ENCODE measurements at places on chromosomes 1 and 21. TPM values are rescaled to one million over a fixed set of nuclear protein-coding genes. Genes with fewer than 3 reads are reported as not detected.

DNA sequence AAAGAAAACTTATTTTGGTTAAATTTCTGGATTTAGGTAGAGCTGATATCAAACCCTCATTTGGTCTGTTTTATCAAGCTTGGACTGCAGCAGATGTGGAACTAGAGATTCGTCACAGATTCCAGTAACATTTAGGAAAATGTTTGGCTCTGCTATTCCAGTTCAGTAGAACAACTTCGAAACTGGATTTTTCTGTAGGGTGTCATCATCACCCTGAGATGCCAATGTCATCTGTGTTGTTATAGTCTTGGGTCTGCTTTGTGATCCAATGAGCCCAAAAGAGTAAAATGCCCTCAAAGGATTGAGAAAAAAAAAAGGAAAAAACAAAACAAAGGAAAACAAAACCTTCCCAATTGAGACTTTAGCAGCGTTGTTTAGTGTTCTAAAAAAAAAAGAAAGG lies 55.4 kb downstream of the LAMC2 start:
- no peak for DNase-seq
- peak overlapping the region; percentile 40 for H3K27ac ChIP-seq
- no peaks in the 10 kb centered on the region for H3K36me3 ChIP-seq
- no peaks in the 10 kb centered on the region for H3K27me3 ChIP-seq
- no peak overlapping the region for H3K4me3 ChIP-seq
- no peaks in the 10 kb centered on the region for H3K4me1 ChIP-seq

DNA sequence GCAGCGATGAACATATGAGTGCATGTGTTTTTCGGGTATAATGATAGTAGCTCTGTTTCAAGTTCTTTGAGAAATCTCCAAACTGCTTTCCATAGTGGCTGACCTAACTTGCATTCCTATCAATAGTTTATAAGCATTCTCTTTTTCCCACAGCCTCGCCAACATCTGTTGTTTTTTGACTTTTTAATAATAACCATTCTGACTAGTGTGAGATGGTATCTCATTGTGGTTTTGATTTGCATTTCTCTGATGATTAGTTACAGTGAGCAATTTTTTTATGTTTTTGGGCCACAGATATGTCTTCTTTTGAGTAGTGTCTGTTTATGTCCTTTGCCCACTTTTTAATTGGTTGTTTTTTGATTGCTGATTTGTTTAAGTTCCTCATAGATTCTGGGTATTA lies 10.6 kb upstream of the RUNX1 start:
- DNase-seq, result no peak
- H3K27ac ChIP-seq, result no peak overlapping the region
- H3K36me3 ChIP-seq, result no peaks in the 10 kb centered on the region
- H3K4me1 ChIP-seq, result no peaks in the 10 kb centered on the region

The HAX1 gene
- total RNA-seq, result 44.5 TPM

The BTF3L4 gene
- total RNA-seq, result 5.2 TPM

GRCh38 chr1:6582370-6582769 lies 2.6 kb downstream of the ZBTB48 start:
- no peaks in the 10 kb centered on the region for H3K36me3 ChIP-seq
- H3K4me1 ChIP-seq, result peaks cover 38% of the 10 kb centered on the region
- no peaks in the 10 kb centered on the region for H3K27me3 ChIP-seq
- H3K27ac ChIP-seq, result peak overlapping the region; percentile 89

DNA sequence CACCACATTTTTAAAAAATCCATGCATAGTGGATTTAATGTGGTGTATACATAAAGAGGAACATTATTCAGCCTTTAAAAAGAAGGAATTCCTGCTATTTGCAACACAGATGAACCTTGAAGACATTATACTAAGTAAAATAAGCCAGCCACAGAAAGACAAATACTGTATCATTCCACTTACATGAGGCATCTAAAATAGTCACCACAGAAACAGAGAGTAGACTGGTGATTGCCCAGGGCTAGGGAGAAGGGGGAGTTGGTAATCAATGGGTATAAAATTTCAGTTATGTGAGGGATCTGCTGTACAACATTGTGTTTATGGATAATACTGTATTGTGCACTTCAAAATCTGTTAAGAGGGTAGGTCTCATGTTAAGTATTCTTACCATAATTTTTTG lies 10.0 kb downstream of the FAM163A start:
- no peaks in the 10 kb centered on the region for H3K27me3 ChIP-seq
- H3K4me1 ChIP-seq, result no peaks in the 10 kb centered on the region
- no peak for DNase-seq

GRCh38 chr1:70504176-70504820 lies 93.2 kb downstream of the CTH start:
- no peaks in the 10 kb centered on the region for H3K27me3 ChIP-seq
- H3K4me1 ChIP-seq, result no peaks in the 10 kb centered on the region
- no peak overlapping the region for H3K27ac ChIP-seq
- peak; percentile 46 for DNase-seq
- H3K36me3 ChIP-seq, result no peaks in the 10 kb centered on the region

The MROH9 gene
- not detected for total RNA-seq

GRCh38 chr1:214420833-214421232 lies 130.6 kb downstream of the PTPN14 start:
- H3K4me3 ChIP-seq, result no peak overlapping the region
- no peaks in the 10 kb centered on the region for H3K4me1 ChIP-seq
- no peak for DNase-seq
- H3K27ac ChIP-seq, result no peak overlapping the region
- H3K36me3 ChIP-seq, result no peaks in the 10 kb centered on the region

DNA sequence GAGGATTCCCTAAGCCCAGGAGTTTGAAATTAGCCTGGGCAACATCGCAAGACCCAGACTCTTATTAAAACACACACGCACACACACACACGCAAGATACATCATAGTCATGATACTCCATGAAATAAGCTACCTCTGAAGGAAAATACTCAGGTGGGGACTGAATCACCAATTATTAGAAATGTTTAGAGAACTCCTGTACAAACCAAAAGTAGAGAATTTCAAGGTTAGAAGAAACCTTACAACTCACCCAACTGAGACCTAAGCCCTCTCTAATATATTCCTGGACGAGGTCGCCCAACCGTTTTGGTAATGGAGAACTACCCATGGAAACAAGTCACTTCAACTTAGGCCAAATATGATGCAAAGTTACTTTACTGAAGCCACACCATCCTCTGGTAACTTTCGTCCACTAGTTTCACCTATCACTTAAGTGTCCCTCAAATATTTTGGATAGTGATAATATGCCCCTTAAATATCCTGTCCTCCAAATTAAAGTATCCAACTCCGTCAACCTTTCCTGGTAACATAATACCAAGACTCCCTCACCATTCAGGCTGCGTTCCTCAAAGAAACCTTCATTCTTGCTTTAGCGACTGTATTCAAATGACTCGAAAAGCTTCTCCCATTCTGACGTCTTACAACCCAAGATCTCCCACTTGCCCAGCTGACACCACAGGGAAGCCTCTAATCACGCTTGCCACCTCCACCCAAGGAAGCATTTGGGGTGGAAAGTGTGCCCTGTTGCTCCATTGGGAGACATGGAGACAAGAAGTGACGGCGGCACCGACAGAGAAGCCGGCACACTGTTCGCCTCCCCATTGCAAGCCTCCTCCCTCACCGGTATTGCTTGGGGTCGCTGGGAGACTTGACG lies 856 bp downstream of the NRDC start:
- DNase-seq, result peak; percentile 32
- no peaks in the 10 kb centered on the region for H3K36me3 ChIP-seq
- peak overlapping the region; percentile 99 for H3K27ac ChIP-seq
- peak overlapping the region; percentile 86 for H3K4me3 ChIP-seq
- H3K4me1 ChIP-seq, result peaks cover 48% of the 10 kb centered on the region

The TNFRSF9 gene
- 0.48 TPM for total RNA-seq

The OVAAL gene
- not detected for total RNA-seq

- H3K36me3 ChIP-seq, result no peaks in the 10 kb centered on the region
- no peaks in the 10 kb centered on the region for H3K27me3 ChIP-seq
- H3K4me3 ChIP-seq, result no peak overlapping the region
- peak overlapping the region; percentile 67 for H3K27ac ChIP-seq
- no peak for DNase-seq
Observed at GRCh38 chr1:108896146-108897145, 19.7 kb downstream of the GPSM2 start.

The IL24 gene
- not detected for total RNA-seq

DNA sequence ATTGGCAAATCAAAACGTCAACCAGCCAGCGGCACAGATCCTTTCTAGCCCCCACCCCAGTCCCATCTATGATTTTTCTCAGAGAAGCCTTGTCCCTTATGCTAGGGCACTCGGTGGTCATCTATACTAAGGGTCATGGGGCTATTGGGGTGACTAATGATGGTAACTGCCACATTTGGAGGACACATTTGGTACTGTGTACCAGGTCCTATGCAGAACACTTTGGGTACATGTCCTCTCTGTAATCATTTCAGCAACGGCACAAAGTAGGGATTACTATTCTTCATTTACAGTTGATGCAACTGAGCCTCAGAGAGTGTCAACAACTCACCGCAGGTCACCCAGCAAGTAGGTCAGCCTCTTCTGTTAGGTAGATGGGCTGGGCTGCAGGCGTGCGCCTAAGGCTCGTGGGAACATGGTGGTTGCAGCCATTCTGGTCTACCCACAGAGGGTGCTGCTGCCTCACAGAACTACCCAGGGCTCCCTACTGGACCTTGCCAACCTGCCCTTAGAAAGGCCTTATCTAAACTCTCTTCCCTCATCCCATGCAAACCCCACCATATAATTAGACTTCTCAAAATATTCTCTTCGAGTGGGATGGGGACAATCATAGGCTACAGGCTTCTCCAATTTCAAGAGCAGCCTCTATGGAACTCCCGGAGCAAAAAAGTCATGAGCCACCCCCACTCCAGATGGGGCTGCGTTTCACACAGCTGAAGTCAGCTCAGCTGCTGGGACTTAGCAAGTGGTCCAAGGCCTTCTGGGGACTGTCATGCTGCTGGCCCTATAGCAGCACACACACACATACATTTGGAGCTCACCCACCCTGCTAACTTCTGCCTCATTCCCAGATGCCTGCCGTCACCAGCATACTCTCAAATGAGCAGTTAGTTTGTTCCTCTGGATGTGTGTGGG lies 5.8 kb upstream of the SDHB start:
- peak; percentile 80 for DNase-seq
- H3K36me3 ChIP-seq, result no peaks in the 10 kb centered on the region
- H3K4me1 ChIP-seq, result no peaks in the 10 kb centered on the region
- H3K27me3 ChIP-seq, result no peaks in the 10 kb centered on the region
- no peak overlapping the region for H3K27ac ChIP-seq

- H3K27ac ChIP-seq, result no peak overlapping the region
- no peak for DNase-seq
- no peak overlapping the region for H3K4me3 ChIP-seq
- H3K27me3 ChIP-seq, result no peaks in the 10 kb centered on the region
Observed at GRCh38 chr1:23470282-23471070, 13.5 kb downstream of the ASAP3 start.

The LZIC gene
- total RNA-seq, result 10.7 TPM

DNA sequence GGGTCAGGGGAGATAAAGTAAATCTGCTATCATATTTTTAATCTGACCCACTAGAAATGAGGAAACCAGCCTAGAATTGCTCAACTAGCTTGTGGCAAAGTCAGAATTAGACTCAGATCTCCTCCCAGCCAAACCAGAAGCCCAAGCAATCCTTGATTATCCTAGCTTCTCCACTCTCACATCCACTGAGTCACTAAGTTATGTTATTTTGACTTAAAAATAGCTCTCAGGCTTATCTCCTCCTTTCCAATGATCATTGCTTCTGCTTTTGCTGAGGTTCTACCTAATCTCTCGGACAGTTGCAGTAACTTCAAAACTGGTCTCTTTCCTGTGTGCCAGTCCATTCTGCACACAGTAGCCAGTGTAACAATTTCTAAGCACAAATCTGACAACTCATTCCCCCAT lies 22.9 kb downstream of the OVAAL start:
- H3K27me3 ChIP-seq, result no peaks in the 10 kb centered on the region
- DNase-seq, result no peak
- no peaks in the 10 kb centered on the region for H3K4me1 ChIP-seq
- no peak overlapping the region for H3K27ac ChIP-seq
- no peak overlapping the region for H3K4me3 ChIP-seq
